ELF-1 (cell line): ENCODE measurements at places on chromosomes 3 and 15.

DNA sequence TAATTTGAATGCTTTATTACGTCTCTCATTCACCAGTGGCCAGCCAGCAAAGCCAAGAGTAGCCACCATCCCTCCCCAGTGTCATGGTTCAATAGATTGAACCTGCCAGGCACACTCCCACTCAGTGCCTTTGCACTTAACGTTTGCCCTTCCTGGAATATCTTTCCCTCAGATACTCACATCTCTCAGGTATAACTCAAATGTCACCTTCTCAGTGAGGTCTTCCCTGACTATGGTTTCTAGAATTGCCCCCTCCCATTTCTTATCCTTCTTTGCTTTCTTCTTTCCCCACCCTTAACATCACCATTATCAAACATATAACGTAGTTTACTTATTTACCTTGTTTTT lies 293.8 kb downstream of the LRTM1 start:
- no peak for DNase-seq

- DNase-seq: no peak
Measured at GRCh38 chr15:45023659-45024225, 747 bp downstream of the SORD start.

DNA sequence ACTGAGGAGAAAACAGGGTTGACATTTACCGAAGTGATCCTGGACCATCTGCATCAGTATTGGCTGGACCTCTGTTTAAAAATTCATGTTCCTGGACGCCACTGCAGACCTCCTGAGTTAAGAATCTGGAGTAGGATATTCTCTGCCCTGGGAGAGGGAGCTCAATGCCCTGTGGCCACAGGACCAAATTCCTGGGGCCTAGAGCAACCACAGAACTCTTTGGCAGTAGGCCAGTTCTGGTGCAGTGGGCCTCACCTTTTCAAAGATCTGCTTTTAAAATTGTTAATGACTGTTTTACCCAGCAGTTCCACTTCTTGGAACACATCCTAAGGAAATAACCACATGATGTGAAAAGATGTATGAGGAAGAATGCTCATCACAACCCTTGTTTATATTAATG lies 133.3 kb upstream of the ADPGK start:
- DNase-seq: no peak

DNA sequence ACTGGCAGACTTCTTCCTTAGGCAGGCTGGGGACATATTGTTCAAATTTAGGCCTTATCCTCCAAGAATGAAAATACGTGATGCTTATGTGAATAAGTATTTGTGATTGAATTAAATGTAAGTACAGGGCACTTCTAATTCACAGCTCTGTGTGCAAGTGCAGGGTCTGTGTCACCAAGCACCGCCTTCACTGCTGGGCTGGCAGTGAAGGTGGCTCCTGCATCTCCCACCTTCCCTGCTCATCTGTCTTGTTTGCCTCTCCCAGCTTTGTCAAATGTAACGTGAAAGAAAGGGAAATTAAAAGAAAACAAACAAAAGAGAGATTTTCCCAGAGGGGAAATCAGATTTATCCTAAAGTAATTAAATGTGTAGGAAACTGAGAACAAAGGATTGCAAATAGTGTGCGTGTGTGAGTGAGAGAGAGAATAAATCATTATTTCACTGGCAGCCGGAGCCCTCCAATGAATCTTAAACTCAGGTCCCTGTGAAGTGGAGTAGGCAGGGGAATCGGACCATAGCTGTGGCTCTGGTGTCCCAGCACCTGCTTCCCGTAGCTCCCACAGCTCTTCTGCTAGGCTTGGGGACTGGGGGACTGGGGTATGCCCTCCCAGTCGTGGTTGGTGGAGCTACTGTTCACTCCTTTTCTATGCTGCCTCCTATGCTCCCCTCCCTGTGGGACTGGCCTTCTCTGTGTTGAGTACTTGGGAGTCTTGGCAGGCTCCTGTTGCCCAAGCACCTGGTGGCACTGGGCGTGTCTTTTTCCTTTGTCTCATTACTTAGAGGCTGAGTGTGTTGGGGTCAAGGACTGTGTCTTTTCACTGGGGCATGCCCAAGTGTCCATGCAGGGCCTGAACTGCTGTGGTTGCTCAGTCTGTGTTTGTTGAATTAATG lies 222.2 kb downstream of the EPHB1 start:
- no peak for DNase-seq

DNA sequence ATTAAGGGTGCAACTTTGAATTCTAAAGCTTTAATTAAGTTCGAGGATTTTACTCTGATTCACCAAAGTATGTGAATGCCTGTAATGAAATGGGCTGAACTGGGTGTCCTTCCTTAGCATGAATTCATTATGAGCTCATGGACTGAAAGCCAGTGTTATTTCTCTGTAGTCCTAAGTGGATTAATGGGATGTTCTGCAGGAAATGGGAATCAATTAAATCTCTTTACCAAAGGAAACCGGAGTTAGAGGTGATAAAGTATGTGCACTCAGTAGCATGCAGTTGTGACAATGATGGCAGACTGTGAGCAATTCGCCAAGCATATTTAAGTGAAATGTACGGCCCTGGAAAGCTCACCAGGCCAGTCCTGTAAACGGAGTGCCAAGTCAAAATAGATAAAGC lies 138.7 kb downstream of the CHL1 start:
- no peak for DNase-seq

DNA sequence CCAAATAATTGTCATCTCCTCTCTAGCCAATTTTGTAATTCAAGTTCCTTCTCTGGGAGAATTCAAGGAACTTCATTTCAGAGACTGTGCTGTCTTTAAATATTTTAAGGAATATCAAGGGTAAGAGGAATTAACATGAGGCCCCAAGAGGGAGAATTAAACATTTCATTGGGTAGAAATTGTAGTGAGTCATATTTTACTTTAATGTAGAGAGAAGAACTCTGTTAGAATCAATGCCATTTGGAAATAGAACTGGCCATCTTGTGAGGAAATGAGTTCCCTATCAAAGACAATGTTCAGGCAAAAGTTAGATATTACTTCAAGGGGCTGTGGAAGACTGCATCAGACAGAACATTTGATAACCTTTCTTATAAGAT lies 43.5 kb upstream of the TP63 start:
- DNase-seq: no peak

GRCh38 chr3:36227980-36228379 lies 152.3 kb upstream of the STAC start:
- DNase-seq: no peak

DNA sequence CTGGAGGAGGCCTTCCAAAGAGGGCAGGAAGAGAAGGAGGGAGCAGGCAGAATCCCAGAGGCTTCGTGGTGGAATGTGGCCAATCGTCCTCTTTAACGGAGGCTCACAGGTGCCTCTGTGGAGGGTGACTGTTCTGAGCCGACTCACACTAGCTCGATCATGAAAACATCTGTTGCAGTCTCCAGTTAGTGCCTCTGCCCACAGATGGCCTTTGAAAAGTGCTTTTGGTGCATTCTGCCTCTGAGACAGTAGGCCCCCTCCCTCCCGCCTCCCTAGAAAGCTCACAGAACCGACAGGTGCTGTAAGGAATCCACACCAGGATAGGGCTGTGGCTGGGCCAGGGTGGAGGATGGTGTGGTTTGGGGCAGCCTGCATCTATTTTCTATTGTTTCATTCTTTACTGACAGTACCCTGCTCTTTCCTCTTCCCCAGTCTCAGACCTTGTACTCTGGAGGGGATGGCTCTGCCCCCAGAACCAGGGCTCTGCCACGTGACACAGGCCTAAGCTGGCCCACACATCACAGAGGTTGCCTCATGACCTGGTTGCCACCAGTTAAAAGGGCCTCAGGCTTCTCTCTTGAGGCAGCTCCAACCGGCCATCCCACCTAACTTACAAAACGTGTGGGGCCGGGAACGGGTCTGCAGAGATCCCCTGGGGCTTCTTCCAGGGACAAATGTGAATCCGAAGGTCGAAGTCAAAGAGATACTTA lies 27.2 kb upstream of the PIGZ start:
- DNase-seq: no peak

- no peak for DNase-seq
Measured at GRCh38 chr3:732326-732928, 360.4 kb upstream of the CNTN6 start.

- no peak for DNase-seq
Measured at GRCh38 chr3:179158336-179159039, 10.3 kb downstream of the PIK3CA start.

- peak; percentile 78 for DNase-seq
Measured at GRCh38 chr15:78811124-78811824, at the start of gene ADAMTS7. ADAMTS7 (minus strand) TSS chr15:78811464; CDS start chr15:78811220, 244 bp downstream.

GRCh38 chr3:43074482-43074881 lies 31.4 kb downstream of the POMGNT2 start:
- no peak for DNase-seq

- no peak for DNase-seq
Measured at GRCh38 chr3:49972656-49973055, 32.7 kb downstream of the RBM6 start.

GRCh38 chr3:120559242-120560061 lies 36.7 kb upstream of the NDUFB4 start:
- peak; percentile 77 for DNase-seq

- peak; percentile 69 for DNase-seq
Measured at GRCh38 chr15:68550498-68551295, 28.1 kb upstream of the CORO2B start.

GRCh38 chr3:129065720-129066073 lies 5.1 kb downstream of the GP9 start:
- DNase-seq: no peak

DNA sequence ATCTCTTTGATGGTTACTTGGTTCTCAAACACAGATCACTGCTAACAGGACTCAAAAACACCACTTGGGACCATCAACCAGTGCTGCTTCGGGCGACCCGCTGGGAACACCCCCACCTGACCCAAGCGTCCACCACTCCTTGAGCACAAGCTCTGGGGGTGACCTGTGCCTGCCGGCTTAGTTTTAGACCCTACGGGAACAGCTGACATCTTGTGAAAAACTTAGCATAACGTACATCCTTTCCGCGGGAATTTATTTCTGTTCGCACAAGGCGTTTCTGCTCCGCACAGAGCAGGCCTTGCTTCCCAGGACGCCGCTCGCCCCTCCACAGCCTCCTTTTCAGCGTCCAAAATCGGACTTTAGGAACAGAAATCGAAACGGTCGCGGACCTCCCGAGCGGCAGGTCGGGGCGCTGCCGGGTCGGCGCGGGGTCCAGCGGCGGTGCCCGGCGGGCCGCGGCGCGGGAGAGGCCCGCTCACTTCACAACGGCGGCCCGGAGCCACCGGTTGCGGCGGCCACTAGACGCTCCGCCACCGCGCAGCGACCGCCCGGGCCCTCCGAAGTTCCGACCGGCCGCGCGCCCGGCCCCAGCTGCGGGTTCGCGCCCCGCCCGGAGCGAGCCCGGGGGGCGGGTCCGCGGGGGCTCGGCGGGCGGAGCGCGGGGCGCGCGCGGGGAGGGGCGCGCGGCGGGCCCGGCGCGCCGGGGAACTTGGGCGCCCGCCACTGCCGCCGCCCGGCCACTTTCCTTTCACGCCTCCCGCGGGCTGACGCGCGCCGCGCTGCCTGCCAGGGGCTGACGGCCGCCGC lies 959 bp downstream of the SFMBT1 start:
- peak; percentile 50 for DNase-seq

DNA sequence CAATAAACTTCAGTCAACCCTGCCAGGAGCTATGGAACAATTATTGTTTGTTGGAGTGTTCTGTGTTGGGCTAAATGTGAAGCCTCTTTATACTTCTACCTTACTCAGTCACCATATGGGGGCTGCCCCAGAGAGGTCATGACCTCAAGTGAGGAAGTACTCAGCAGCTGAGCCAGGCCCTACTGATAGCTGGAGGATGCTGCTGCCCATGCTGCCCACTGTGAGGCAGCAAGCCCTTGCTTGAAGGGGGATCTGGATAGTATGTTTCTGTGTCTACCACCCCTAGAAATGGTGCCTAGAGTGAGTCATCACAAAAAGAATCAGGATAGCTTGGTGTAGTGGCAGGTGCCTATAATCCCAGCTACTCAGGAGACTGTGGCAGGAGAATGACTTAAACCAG lies 4.5 kb upstream of the RPL24 start:
- no peak for DNase-seq

DNA sequence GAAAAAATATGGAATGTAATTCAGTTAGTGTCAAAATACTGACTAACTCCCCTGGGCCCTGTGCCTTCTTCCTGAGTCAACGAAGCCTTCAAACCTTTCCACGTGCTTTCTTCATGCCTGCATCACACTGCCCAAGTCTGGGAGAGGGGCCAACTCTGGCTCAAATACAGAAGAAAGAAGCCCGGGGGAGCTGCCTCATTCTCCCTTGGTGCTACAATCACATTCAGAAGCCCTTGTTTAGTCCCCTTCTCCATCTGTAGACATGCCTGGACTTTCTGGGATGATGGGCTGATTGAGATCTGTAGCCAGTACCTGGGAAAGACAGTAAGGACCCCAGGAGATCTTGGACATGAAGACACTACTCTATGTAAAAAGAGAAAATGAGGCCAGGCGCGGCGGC lies 77.8 kb upstream of the GSK3B start:
- DNase-seq: no peak

DNA sequence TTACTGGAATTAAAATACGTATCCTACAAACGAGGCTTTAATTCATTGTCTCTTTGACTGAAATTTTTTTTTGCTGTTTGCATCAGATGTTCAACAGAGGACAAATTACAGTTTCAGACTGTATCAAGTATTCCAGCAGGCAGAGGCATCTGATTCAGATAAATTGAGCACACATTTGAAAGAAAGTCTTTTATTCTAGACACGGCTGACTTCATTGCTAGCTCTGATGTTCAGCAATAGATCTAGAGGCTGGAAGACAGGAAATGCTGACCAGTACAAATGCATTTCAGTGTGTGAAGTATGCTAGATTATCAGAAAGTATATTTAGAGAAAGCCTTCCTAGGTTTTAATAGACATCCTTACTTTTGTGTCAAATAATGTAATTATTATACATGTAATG lies 472.2 kb downstream of the NLGN1 start:
- no peak for DNase-seq

GRCh38 chr15:31280046-31280830 lies 46.4 kb upstream of the KLF13 start:
- no peak for DNase-seq
